ENCODE measurements at places on chromosomes 4 and X.
A peak's percentile ranks its signal among the peaks of the same experiment; 100 is the strongest.

DNA sequence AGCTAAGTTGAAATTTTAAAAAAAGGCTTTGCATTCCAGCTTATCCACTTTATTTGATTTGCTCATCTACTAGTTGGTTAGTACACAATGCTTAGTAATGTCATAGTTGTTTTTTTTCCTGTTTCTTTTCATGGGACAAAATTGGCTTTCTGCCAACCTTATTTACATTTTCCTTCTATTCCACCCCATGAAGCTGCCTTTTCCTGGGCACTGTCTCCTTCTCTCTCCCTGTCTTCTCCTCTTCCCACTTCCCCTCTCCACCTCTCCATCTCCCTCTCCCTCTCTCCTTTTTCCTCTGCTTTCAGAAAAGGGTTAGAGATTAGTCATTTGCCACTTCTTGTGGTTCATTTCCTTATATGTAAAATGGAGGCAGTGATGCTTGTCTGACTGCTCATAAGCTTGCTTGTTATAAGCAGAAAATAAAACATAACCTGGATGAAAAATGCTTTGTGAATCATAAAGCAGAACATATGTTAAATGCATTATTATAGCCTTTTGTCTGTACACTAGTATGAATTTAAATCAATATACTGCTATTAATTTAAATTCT lies 181.9 kb downstream of the CEP135 start:
- no peak for DNase-seq

GRCh38 chr4:127284236-127284635 lies 348.5 kb upstream of the INTU start:
- DNase-seq: no peak

- DNase-seq: no peak
These were observed 3.9 kb downstream of the FABP2 start for GRCh38 chr4:119317990-119318389.

DNA sequence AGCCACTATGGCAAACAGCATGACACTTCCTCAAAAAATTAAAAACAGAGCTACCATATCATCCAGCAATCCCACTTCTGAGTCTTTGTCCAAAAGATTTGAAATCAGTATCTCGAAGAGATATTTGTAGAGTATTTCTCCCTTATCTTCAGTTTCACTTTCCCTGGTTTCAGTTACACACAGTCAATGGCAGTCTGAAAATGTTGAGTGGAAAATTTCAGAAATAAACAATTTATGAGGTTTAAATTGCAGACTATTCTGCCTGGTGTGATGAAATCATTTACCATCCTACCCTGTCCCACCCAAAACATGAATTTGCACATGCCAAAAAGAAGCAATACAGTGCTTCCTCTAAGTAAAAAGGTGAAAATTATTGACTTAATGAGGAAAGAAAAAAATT lies 43.9 kb downstream of the NPY2R start:
- no peak for DNase-seq

GRCh38 chrX:25016938-25017598 lies 1.3 kb upstream of the ARX start:
- no peak for DNase-seq

- peak; percentile 23 for DNase-seq
These were observed 47.2 kb downstream of the UGT2B11 start for GRCh38 chr4:69167300-69167699.

DNA sequence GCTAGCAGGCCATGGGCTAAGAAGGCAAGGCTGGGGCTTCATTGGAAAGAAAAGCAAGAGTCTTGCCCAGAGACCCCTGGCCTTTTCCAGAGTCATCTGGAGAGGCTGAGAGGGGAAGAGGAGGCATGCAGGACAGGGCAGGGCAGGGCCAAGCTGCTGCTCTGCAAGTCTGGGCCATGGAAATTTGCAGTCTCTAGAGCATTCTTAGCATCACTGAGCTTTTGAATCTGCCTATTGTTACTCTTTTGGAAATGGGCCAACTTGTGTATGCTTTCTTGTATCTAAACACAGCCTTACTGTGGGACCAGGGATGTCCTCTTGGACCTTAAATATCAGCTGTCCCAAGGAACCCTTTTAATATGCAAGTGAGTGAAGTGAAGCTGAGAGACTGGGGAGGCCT lies 560.5 kb downstream of the MID1IP1 start:
- no peak for DNase-seq

- no peak for DNase-seq
These were observed 97.5 kb upstream of the GATB start for GRCh38 chr4:151858356-151858755.

GRCh38 chr4:103075435-103075893 lies 1.1 kb downstream of the SLC9B2 start:
- DNase-seq: peak; percentile 47

DNA sequence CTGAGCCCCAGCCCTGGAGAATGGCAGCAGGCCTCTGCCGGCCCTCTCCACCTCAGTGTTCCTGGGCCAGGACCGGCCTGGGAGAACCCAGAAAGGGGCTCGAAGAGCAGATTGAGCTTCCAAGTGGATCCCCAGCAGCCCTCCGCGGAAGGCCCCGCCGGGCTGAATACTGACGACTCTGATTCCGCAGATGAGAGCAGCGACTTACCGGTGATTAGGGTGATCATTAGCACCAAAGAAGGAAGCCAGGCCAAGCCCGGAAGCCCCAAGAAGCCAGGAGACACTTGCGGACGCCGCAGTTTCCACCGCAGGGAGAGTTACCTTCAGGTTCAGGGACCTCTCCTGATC lies 876 bp downstream of the LOC101059915 start:
- no peak for DNase-seq

DNA sequence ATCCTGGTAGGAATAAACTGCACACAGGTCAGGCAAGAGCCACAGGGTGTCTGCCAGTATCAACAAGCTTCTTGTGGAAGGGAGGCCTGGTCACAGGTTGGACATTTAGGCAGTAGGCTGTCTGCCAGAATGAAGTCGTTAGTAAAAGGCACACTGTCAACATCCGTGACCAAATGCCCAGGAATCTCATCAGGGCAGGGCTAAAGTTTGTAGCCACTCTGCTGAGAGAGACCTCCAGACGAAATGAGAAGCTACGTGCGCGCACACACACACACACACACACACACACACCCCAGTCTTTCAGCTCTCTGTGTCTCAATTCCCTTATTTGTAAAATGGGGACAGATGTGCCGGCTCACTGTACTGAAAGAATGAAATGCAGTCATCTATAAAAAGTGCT lies 408.7 kb upstream of the ZFP42 start:
- DNase-seq: no peak

- no peak for DNase-seq
These were observed 12.2 kb upstream of the KCNIP4 start for GRCh38 chr4:21960793-21961192.

DNA sequence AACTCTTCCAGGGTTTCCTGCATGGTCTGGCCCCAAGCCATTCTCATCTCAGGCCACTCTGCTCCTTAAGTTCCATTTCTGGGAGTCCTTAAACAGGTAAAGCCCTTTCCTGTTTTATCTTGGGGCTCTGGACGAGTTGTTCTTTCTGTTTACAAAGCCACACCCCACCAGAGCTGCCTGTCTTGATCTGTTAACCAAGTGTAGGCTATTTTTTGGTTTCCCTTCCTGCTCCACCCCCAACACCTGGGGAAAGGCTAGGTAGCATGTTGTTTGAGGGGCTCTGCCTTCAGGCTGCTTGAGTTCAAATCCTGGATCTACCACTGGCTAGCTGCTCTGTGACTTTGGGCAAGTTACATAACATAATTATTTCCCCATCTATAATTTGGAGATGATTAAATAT lies 40.0 kb downstream of the ERVMER34-1 start:
- no peak for DNase-seq

GRCh38 chr4:89129080-89129640 lies 17.8 kb downstream of the TIGD2 start:
- no peak for DNase-seq

DNA sequence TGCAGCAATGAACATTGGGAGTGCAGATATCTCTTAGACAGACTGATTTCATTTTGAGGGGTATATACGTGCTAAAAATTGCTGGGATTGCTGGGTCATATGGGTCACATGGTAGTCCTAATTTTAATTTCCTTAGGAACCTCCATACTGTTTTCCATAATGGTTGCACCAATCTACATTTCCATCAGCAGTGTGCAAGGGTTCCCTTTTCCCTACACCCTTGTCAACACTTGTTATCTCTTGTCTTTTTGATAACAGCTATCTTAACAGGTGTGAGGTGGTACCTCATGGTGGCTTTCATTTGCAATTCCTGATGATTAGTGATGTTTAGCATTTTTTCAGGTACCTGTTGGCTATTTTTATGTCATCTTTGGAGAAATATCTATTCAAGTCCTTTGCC lies 57.0 kb downstream of the GPC3 start:
- no peak for DNase-seq

- no peak for DNase-seq
These were observed 5.0 kb downstream of the ZFX start for GRCh38 chrX:24154490-24155034.

- peak; percentile 93 for DNase-seq
These were observed 18.8 kb upstream of the TMSB4X start for GRCh38 chrX:12955882-12956703.

- DNase-seq: no peak
These were observed 552.9 kb upstream of the PABPC4L start for GRCh38 chr4:134754301-134755019.

- DNase-seq: no peak
These were observed 121.7 kb upstream of the HAND2 start for GRCh38 chr4:173651651-173652282.

- no peak for DNase-seq
These were observed 430.8 kb downstream of the ARHGAP24 start for GRCh38 chr4:85905761-85906160.

GRCh38 chr4:186516287-186516686 lies 39.1 kb downstream of the MTNR1A start:
- no peak for DNase-seq

- DNase-seq: no peak
These were observed 66.1 kb downstream of the KIT start for GRCh38 chr4:54723820-54724219.

GRCh38 chrX:130155564-130155963 lies 10.1 kb downstream of the AIFM1 start:
- no peak for DNase-seq

DNA sequence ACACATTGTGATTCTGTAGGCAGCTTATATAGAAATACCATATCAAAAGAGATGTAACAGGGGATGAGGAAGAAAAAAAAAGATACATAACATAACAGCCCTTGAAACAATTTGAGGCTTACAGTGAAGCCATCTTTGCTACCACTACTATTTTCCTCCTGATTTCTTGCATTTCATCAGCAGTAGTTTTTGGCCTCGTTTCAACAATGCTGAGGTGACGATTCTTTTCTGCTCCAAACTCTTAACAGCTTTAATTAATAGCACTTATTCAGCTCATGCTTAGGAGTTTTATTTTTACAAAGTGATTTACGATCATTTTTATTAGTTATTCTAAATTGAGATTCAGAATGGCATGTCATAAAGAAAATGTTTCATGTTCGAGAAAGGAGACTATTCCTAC lies 163.2 kb downstream of the DCK start:
- DNase-seq: no peak

DNA sequence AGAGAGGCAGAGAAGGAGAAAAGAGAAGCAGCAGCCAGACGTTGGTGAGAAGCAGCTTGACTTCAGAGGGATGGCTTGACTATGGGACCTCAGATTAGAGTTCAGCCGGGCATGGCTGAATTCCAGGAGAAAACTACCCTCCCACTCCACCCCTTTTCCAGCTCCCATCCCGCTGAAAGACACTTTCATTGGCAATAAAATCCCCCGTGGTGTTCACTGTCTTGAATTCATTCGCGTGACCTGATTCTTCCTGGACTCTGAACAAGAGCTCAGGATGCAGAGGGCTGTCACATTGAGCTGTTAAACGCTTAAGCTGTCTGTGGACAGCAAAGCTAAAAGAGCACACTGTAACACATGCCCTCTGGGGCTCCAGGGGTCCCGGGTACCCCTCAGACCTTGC lies 1575.3 kb upstream of the AGA start:
- DNase-seq: no peak

DNA sequence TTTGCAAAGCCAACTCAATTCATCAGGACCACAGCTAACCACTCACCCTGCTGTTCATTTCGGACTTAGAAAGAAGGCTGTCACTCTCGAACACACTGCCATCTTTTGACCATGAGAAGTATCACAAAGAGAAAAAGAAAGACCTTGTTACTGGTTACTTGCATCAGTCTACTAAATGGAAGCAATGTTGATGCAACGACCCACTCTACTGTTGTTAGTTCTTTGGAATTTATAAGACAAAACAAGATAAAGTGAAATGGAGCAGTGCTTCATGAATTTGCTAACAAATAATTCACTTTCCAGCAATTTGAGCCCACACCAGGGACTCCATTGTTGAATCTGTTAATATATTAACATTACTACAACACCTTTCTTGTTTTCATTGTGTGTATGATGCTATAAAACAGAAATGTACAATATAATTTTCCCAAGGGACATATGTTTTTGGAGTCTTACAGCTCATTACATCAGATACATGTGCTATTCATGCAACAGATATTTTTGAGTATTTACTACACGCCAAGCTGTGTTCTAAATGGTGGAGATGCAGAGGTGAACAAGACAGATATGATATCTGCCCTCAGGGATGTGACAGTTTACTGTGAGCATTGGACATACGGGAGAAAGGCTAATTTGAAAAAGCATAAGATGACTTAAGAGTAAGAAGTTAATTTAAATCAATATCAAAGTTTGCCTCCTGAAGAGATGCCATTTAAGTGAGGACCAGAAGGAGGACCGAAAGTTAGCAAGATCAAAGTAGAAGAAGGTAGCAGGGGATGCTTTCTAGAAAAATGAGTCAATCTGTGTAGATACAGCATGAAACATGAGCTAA lies 87.2 kb downstream of the AREG start:
- DNase-seq: peak; percentile 92

DNA sequence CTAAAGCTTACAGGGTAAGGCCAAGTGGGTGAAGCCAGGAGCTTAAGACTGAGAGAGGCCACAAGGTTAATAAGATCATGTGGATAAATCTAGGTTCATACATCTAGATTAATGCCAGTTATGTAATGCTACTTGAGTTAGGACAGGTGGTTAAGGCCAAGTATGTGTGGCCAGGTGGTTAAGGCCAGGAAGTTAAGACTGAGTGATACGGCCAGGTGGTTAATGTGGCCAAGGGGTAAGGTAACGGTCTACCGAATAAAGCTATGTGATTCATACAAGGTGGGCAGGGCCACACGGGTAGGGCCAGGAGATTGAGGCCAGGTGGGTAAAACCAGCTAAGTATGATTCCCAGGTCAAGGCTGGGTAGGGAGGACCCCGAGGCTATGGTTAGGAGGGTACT lies 223.0 kb downstream of the TACR3 start:
- DNase-seq: no peak

DNA sequence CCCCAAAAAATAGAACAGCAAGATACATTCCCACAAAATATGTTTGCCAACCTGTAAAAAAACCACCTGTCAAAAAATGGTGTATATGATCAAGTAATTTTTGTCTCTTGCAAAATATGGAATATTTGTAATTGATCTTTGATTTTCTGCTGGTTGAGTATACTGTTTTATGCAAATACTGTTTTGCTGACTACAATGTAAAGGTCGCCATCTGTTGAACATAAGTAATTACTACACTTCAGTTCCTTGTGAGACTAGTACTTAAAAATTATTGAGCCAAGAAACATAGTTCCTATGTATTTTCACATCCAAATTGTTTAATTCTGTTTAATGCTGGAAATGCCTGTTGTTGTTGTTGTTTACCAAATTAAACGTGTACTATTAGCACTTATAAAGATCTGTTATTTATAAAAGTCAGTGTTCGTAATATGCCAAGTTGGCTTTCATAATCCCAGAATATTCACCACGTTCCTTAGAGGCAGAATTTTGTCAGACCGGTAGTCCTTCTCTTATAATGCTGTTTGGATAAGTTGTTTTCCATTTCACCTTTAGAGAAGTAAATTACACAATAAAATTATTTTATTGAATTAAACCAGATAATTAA lies 144.2 kb downstream of the PDLIM5 start:
- peak; percentile 80 for DNase-seq

Data from hematopoietic multipotent progenitor cell treated with erythropoietin and hydrocortisone succinate and interleukin-3 and kit ligand, for 4 days (in vitro differentiated cells).